ENCODE measurements at places on chromosomes 16 and 17. TPM values are rescaled to one million over a fixed set of nuclear protein-coding genes. Genes with fewer than 3 reads are reported as not detected.

PRSS36 gene
- total RNA-seq, result not detected

- no peak overlapping the region for H3K4me3 ChIP-seq
- no peak overlapping the region for H3K27ac ChIP-seq
- peaks cover 74% of the 10 kb centered on the region for H3K36me3 ChIP-seq
- no peak for DNase-seq
- H3K4me1 ChIP-seq, result peaks cover 14% of the 10 kb centered on the region
- no peaks in the 10 kb centered on the region for H3K27me3 ChIP-seq
Measured at GRCh38 chr17:30424471-30424870, 45.7 kb downstream of the CPD start.

CHD9NB gene
- 0.58 TPM for total RNA-seq

DNA sequence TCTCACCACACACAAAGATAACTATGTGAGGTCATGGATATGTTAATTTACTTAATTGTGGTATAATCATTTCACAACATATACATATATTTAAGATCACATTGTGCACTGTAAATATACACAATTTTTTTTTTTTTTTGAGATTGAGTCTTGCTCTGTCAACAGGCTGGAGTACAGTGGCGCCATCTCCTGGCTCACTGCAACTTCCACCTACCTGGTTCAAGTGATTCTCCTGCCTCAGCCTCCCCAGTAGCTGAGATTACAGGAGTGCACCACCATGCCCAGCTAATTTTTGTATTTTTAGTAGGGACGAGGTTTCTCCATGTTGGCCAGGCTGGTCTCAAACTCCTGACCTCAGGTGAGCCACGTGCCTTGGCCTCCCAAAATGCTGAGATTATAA is 11.5 kb upstream of the PRSS54 start:
- peak; percentile 56 for DNase-seq
- no peak overlapping the region for H3K4me3 ChIP-seq
- no peaks in the 10 kb centered on the region for H3K27me3 ChIP-seq
- no peak overlapping the region for H3K27ac ChIP-seq
- no peaks in the 10 kb centered on the region for H3K4me1 ChIP-seq

DNA sequence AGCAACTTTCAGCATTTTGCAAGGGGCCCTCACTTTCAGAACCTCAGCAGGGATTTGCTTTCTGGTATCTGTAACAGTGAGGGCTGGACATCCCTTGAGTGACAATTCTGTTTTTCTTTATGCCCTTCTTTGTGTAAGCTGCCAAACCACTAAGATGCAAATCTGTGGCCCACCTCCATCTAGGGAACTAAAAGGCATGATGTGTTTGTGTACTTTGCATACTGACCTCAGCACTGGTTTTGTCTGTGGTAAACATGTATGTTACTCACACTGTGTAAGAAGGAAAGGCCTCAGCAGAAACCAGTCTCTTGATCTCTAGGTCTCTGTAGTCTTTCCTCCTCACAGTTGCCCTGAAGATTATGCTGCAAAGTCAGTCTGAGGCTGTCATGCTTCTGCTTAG is 396.6 kb upstream of the DYNLRB2 start:
- no peak overlapping the region for H3K27ac ChIP-seq
- H3K27me3 ChIP-seq, result no peaks in the 10 kb centered on the region
- no peak for DNase-seq
- H3K4me3 ChIP-seq, result no peak overlapping the region
- H3K4me1 ChIP-seq, result no peaks in the 10 kb centered on the region

- H3K27ac ChIP-seq, result no peak overlapping the region
- H3K36me3 ChIP-seq, result no peaks in the 10 kb centered on the region
- DNase-seq, result no peak
Measured at GRCh38 chr17:11554042-11554441, 44.2 kb upstream of the DNAH9 start.

DNA sequence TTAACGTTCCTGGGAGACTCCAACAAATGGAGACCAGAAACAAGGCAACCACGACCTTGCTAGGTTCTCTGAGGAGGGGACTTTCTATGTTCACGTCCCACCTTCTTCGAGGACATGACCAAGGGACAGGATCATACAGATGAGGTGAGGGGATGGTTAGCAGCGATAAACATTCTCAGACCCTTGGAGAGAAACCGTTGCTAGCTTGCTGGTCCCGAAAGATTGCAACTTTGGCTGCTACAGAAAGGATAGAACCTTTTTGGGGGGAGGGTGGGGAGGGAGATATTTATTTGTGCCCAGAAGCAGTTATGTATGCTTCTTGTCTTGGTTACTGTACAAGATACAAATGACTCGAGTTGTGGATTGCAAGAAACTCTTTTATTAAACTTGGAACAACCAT is 35.3 kb upstream of the KCNJ2 start:
- H3K27ac ChIP-seq, result no peak overlapping the region
- H3K4me3 ChIP-seq, result no peak overlapping the region
- no peaks in the 10 kb centered on the region for H3K27me3 ChIP-seq
- no peak for DNase-seq
- H3K36me3 ChIP-seq, result no peaks in the 10 kb centered on the region

DNA sequence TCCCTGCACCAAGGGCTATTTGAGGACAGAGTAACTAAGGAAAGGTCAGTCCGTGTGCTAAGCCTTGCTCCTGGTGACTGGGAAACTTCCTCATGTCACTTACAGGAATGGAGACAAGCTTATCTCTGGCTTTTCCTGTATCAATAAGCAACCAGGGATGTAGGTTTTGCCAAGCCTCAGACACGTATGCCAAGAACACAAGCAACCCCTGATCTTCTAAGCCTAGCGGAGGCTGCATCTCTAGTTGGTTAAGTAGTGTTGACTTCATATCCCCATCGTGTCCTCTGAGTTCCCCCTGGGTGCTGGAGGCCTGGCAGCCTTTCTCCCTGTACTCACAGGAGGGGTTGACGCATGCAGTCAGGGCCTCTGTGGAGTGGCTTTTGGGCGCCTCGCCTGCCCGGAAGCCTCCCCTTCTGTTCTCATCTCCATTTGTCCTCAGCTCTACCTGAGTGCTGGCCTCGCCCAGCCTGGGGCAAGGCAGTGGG is 1.4 kb upstream of the C1QTNF1 start:
- DNase-seq, result no peak
- H3K27me3 ChIP-seq, result no peaks in the 10 kb centered on the region
- H3K27ac ChIP-seq, result peak overlapping the region; percentile 71
- no peaks in the 10 kb centered on the region for H3K36me3 ChIP-seq
- no peak overlapping the region for H3K4me3 ChIP-seq
- H3K4me1 ChIP-seq, result peaks cover 78% of the 10 kb centered on the region

GRCh38 chr16:27242868-27243590 is 25.5 kb downstream of the NSMCE1 start:
- no peaks in the 10 kb centered on the region for H3K36me3 ChIP-seq
- DNase-seq, result no peak
- H3K27ac ChIP-seq, result peak overlapping the region; percentile 59
- H3K4me1 ChIP-seq, result peaks cover 55% of the 10 kb centered on the region
- H3K27me3 ChIP-seq, result no peaks in the 10 kb centered on the region
- peak overlapping the region; percentile 1 for H3K4me3 ChIP-seq

DNA sequence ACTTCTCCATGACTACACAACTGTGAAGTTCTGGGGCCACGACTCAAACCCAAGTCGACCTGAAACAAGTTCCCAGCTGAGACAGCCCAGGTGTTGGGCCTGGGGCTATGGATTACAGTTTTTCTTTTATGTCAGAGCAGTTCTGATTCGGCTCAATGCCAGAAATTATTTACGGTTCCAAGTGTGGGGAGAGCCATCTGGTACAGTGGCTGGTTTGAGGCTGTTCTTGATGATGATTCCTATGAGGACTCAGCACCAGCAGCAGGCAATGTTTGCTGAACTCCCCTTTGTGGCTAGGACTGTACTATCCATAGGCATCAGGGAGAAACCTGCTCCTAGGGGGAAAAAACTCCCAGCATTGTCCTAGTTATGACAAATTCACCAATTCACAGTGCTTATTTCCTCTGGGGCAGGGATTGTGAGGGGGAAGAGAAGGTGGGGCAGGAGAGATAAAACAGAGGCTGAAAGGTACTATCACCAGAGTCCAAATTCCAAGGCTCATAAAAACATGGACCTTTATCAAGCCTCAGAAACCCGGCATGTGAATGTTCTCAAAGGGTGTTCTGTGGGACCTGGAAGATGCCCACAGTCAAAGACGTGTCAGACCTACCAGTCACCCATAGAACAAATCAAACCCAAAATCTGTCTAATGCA is 18.2 kb upstream of the CMTM4 start:
- H3K27me3 ChIP-seq, result no peaks in the 10 kb centered on the region
- no peak for DNase-seq
- no peak overlapping the region for H3K27ac ChIP-seq
- peaks cover 22% of the 10 kb centered on the region for H3K36me3 ChIP-seq
- no peak overlapping the region for H3K4me3 ChIP-seq

DNA sequence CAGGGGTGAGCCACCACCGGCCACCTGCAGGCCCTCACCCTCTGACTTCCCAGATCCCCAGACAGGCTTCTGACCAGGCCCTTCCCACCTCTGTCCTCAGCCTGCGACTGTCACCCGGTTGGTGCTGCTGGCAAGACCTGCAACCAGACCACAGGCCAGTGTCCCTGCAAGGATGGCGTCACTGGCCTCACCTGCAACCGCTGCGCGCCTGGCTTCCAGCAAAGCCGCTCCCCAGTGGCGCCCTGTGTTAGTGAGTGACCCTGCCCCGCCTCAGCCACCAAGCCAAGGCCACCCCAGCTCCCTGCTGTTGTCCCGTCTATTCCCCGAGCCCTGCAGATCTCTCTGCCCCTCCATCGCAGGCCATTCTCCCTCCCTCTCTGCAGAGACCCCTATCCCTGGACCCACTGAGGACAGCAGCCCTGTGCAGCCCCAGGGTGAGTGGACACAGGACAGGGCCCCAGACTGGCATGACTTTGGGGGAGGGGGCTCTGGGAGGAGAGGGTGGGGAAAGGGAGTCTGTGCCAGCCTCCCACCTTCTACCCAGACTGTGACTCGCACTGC is 1.9 kb downstream of the NTN3 start:
- H3K4me1 ChIP-seq, result peaks cover 59% of the 10 kb centered on the region
- no peak for DNase-seq
- H3K36me3 ChIP-seq, result no peaks in the 10 kb centered on the region
- no peak overlapping the region for H3K27ac ChIP-seq
- peaks cover 59% of the 10 kb centered on the region for H3K27me3 ChIP-seq

DNA sequence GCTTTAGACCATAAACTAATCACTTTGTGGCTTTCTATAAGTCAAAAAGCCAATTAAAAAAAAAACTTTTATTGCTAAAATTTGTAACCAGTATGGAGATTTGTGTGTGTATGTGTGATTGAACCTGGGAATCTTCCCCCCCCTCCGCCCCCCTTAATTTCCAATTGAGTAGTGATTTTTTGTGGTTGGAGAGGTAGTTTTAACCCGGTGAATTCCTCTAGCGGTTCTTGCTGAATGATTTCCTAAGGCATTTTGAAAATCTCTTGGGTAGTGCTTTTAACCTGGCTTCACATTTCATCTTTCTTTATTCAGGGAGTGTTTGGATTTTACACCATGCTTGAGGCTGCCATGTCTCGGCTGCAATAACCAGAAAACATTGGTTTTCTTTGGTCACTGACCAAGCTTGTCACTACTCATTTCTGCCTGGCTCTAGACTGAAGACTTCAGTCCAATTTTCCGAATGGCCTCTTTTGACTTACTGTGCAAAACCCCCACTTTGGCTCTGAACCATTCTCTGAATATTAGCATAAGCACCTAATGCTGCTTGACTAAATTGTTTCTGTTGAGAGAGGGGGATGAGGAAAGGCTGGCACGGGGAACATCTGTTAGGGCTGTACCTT is 35.6 kb downstream of the PRKCA start:
- peaks cover 28% of the 10 kb centered on the region for H3K4me1 ChIP-seq
- no peak overlapping the region for H3K4me3 ChIP-seq
- H3K27me3 ChIP-seq, result no peaks in the 10 kb centered on the region
- H3K36me3 ChIP-seq, result no peaks in the 10 kb centered on the region

- peak; percentile 87 for DNase-seq
- no peak overlapping the region for H3K4me3 ChIP-seq
- no peaks in the 10 kb centered on the region for H3K27me3 ChIP-seq
- H3K4me1 ChIP-seq, result no peaks in the 10 kb centered on the region
Measured at GRCh38 chr17:41579484-41580243, 7.0 kb downstream of the KRT14 start.

CDRT4 gene
- not detected for total RNA-seq

ICAM2 gene
- total RNA-seq, result 25.3 TPM

- no peaks in the 10 kb centered on the region for H3K27me3 ChIP-seq
- peak; percentile 37 for DNase-seq
- peak overlapping the region; percentile 72 for H3K27ac ChIP-seq
- no peaks in the 10 kb centered on the region for H3K36me3 ChIP-seq
Measured at GRCh38 chr17:15351925-15352324, 10.5 kb upstream of the TEKT3 start.

MPRIP gene
- total RNA-seq, result 261 TPM

- peak; percentile 41 for DNase-seq
- no peaks in the 10 kb centered on the region for H3K36me3 ChIP-seq
- H3K4me1 ChIP-seq, result no peaks in the 10 kb centered on the region
- no peak overlapping the region for H3K4me3 ChIP-seq
Measured at GRCh38 chr17:77011173-77012011, 129.4 kb upstream of the SEC14L1 start.

DNA sequence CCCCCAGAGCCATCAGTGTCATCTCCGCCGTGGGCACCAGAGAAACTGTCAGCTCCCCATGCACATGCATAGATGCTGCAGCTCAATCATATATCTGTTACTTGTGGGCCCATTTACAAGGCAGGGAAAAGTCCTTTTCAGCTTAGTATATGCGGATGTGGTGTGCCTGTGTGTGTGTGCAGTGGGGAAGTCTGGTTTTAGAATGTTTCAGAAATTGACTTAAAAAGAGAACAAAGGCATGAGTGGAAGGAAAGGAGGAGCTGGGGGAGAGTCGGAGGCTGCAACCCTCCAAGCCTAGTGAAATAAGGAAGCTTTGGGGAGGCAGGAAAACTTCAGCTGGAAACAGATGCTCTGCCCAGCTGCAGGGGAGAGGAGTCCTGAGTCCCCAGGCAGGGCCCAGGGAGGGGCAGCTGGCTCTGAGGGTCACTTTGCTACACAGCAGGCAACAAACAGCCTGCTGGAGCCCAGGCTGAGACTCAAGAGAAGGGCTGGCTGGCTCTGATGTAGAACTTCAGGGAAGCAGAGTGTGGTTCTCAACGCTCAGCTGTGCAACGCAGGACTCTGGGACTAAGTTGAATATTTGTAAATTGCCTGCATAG is 11.1 kb upstream of the CD300LD start:
- no peak overlapping the region for H3K4me3 ChIP-seq
- no peak overlapping the region for H3K27ac ChIP-seq
- H3K4me1 ChIP-seq, result no peaks in the 10 kb centered on the region
- H3K36me3 ChIP-seq, result no peaks in the 10 kb centered on the region

- peaks cover 83% of the 10 kb centered on the region for H3K4me1 ChIP-seq
- no peak for DNase-seq
- no peaks in the 10 kb centered on the region for H3K36me3 ChIP-seq
- no peak overlapping the region for H3K27ac ChIP-seq
- no peaks in the 10 kb centered on the region for H3K27me3 ChIP-seq
Measured at GRCh38 chr17:77153999-77154586, 13.3 kb downstream of the SEC14L1 start.

GRCh38 chr17:67068999-67069398 is 24.6 kb downstream of the CACNG1 start:
- DNase-seq, result no peak
- no peak overlapping the region for H3K4me3 ChIP-seq
- H3K27me3 ChIP-seq, result no peaks in the 10 kb centered on the region
